CD4-positive, alpha-beta T cell treated with Interleukin-21 for 1 hour (primary cell): ENCODE measurements at places on chromosomes 6 and 20.

GRCh38 chr6:23533944-23534343 lies 592.1 kb upstream of the NRSN1 start:
- no peak for DNase-seq

- no peak for DNase-seq
Measured at GRCh38 chr6:124066269-124066668, 262.6 kb downstream of the NKAIN2 start.

DNA sequence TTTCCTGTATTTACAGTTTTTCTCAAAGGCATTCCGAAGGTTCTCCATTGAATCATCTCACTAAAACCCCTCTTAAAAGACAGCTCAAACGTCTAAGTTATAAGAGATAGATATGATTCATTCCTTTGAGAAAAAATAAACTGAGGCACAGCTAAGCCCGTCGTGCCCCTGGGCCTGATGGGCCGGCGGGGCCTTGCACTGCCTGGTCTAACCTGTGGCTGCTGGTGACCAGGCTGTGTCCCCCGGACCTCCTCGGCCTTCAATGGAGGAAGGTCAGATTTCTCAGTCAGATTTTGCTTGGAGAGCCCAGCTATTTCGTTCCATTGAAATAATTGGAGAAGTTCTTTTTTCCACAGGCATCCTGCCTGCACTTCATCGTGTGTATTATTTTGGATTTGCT lies 11.3 kb upstream of the FOXC1 start:
- no peak for DNase-seq

GRCh38 chr6:4313044-4313686 lies 177.8 kb upstream of the ECI2 start:
- no peak for DNase-seq

DNA sequence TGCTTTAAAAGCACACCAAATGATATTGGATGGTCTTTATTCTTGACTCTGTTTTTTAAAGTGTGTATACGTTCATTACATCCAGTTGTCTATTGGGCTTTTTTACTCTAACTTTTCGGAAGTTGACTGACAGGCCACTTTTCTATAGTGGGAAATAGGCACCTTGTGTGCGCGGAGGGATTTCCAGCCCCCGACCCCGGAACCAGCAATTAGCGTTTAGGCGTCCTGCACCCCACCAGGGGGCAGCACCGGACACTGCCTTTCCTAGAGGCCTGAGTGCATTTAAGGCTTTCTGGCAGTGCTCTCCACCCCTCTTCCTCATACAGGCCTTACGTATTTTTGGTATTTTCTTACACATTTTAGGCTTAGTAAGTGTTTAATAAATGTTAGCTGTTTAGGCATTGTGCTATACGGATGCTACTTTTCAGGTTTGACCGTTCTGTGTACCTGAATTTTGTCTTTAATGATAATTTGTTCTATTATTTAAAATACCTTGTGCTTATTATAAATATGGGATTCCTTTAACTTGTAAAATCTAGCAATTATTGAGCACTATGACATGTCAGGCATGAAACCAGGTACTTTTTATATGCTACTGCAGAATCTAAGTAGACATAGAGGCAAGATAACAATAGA lies 231.8 kb downstream of the BCKDHB start:
- DNase-seq, result peak; percentile 53

DNA sequence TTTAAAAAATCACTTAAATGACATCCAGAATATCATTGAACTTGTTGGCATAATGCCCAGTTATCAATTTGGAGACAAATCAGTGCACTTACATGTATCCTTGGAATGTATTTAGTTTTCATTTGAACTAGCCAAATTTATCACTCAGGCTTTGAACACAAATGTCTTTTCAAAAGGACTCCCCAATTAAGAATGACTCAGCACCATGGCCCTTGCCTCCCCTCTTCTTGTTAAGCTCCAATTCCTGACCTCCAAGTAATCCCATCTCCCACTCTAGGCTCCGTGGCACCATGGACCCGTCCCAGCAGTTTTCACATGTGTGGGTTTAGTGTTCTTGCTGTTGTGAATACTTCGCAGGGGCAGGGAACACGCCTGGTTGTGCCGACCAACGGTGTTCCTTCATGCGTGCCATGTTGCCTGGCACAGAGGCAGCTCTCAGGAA lies 2.7 kb downstream of the AKAP12 start:
- no peak for DNase-seq

GRCh38 chr6:142844065-142844755 lies 100.8 kb downstream of the HIVEP2 start:
- no peak for DNase-seq

DNA sequence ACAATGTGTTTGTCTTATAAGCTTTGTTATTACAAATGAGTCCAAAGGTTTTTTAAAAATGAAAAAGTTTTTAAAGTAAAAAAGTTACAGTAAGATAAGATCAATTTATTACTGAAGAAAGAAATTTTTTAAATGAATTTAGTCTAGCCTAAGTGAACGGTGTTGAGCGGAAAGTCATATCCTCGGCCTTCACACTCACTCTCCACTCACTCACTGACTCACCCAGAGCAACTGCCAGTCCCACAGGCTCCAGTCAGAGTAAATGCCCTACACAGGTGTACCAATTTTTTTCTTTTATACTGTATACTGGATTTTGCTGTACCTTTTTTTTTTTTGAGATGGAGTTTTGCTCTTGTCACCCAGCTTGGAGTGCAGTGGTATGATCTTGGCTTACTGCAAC lies 42.7 kb upstream of the AGPAT4 start:
- DNase-seq, result no peak

- peak; percentile 76 for DNase-seq
Measured at GRCh38 chr6:166417285-166417691, 34.5 kb upstream of the MPC1 start.

DNA sequence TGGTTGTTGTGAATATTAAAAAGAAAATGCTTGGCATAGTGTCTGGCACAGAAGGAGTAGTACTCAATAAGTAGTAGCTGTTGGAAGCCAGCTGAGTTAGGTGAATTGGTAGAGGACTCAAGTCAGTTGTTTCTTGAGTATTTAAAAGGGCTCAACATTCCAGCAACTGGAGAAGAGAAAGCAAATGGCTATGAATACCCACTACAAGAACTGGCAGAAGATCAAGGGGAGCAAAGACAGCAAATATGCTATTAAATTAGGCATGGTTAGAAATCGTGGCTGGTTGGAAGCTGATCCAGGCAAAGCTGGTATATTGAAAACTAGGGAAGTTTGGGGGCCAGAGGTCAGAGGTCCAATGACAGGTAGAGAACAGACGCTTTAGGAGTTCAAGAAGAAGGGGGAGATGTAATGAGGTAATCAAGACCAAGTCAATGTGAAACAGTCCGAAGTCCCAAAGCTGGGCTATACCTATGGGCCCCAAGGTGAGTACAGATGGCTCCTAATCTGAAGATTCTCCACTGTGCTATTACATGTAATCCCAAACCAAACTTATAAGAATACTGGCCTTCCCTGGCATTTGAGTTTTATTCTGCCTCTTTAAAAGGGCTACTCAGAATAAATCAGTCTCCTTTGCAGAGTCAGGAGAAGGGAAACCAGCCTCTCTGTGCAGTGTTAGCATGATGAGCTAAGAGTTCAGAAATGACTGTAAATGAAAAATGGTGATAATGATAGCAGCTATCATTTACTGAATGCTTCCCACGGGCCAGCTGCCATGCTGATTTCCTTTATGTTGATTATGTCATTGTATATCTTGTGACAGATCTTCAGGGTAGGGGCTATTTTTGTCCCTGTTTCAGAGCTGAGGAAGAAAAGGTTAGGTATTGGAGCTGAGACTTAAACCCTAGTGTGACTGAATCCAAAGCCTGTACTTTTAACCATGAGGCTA lies 122.3 kb downstream of the ANKS1A start:
- no peak for DNase-seq

DNA sequence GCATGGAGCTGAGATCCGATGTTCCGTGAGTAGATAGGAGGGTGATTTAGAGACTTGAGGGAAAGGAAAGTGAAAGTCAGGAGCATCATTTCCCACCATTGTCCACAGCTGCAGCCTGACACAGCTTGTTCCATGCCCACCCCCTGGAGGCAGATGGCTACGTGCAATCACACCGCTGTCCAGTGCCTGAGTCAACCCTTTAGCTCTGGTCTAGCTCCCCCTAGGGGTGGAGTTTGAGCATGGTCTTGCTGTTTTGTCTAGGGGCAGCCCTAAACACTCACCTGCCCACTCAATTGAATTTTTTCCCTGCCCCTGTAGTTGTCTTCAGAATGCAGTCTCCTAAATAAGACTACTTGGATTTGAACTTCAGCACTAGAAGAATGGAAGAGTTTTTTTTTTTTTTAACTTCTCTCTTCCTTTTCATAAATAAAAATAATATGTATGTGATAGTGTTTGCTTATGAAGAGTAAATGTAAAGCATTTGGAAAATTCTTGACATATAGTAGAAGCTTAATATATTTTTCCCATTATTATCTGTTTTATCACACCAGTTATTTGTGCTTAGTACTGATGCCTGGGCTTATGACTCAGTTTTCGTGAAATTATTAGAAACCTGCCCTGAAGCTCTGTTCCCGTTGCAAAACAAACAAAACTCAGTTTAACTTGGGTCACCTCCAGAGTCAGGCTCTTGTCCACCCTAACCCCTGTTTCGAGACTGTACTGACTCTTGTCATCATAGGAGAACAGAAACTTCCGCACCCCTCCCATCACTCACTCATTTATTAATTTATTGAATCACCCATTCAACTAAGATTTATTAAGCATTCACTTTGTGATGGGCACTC lies 814.8 kb downstream of the MAFB start:
- DNase-seq, result no peak

DNA sequence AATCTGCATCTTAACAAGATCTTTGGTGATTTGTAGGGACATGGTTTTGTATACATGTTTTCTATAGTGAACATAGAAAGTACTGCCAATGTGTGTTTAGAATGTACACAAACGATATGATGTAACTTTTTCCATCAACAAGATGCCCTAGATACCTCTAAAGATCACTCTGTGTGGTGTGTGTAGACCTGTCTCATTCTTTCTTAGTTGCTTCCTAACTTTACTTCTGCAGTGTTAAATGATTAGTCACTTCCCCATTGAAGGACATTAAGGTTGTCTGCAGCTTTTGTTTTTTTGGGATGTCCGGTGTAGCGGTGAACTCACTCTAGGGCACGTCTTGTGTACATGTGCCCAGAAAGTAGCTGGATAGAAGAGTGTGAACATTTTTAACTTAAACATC lies 35.9 kb downstream of the CDYL start:
- DNase-seq, result no peak

- no peak for DNase-seq
Measured at GRCh38 chr6:139640921-139641320, 266.5 kb upstream of the CITED2 start.

GRCh38 chr6:18432180-18432579 lies 45.0 kb downstream of the RNF144B start:
- no peak for DNase-seq

DNA sequence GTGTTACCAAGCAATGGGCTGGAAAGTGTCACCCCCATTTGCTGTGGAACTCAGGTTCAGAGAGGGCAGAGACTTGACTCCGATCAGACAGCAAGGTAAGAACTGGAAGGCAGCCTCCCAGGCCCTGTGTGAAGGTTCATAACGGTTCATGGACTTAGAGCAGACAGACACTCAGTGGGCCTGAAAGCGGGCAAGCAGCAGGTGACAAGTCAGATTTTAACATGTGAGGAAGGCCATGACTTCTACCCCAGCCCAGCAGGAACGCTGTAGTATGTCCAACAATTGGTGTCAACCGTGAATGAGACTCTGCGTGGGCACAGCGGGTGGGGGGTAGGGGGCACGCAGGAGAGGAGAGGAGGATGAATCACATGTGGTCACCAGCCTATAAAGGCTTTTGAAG lies 217.6 kb upstream of the SNX9 start:
- DNase-seq, result no peak

DNA sequence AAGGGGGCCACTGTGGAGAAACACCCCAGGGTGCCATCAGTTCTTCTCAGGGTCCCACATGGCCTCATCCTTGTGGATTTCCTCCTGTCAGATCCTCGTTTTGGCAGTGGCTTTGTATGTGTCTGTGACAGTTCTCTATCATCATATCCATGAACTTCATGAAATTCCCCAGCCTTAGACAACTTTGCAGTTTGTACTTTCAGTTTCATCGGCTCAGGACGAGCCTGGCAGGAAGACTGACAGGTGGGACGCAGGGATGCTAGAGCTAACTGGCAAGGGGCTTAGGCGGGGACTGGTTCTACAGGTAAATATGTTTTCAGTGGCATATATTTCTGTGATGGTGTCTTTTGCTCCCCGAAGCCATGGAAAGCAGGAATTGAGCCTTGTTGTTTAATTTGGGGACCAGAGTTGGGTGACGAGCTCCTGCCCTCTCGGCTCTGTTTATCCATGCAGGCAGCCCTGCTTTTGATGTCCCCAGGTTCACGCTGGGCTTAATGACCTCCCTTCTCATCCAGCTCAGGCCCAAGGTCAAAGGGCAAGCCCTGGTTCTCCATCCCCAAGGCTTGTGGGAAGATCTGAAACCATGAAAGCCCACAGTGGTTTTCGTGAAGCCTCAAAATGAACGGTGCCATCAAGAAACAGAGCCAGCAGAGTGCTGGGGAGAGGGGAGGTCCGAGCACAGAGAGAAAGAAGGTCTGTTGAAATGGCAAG lies 11.2 kb downstream of the SDCBP2 start:
- DNase-seq, result no peak

GRCh38 chr6:137241481-137242038 lies 22.4 kb upstream of the IFNGR1 start:
- no peak for DNase-seq

GRCh38 chr6:115969930-115970273 lies 90.8 kb downstream of the FRK start:
- DNase-seq, result no peak

- DNase-seq, result no peak
Measured at GRCh38 chr6:166325383-166326042, 16.8 kb downstream of the SFT2D1 start.

GRCh38 chr6:10742251-10742650 lies 5.4 kb upstream of the TMEM14B start:
- no peak for DNase-seq

DNA sequence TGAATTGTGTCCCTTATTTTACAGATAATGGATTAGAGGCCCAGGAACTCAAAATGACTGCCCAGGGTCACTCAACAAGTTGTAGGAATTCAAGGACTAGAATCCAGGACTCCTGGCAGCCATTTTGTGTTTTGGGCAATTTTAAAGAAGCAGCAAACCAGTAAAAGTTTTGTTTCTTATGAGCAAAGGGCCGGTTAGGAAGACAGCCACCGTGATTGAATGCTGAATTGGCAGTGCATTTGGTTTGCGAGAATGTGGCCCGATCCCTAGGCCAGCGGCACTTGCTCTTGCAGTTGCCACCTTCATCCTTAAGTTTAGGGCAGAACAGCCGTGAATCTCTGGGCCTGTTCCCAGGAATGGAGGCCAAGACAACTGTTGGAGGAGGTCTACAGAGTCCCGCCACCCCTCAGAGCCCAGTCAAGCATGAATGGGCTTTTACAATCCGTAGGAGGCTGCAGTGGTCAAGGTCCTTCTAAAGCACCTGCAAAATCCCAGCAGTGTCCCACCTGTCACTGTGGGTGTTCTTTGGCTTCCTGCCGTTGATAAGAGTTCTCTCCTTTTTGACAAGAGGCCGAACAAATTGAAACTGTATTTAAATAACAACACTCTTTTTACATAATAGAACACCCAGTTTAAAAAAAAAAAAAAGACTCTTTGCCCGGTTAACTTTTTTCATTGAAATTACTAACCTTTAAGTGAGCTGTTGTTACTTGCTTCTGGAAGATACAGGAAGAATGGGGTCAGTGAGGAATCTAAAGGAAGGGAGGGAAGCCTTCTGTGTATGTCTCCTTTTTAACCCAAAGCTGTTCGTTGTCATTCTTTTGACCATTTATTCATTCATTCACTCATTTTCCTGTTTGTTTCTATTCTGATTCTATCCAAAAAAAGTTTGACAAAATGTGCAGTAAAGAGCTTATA lies 68.7 kb downstream of the PHACTR2 start:
- no peak for DNase-seq

- no peak for DNase-seq
Measured at GRCh38 chr6:111154981-111155380, 67.7 kb downstream of the SLC16A10 start.
